ENCODE measurements at places on chromosomes 12 and 14.

- DNase-seq, result peak; percentile 66
Measured at GRCh38 chr14:22131749-22132476, 457.1 kb downstream of the DAD1 start.

DNA sequence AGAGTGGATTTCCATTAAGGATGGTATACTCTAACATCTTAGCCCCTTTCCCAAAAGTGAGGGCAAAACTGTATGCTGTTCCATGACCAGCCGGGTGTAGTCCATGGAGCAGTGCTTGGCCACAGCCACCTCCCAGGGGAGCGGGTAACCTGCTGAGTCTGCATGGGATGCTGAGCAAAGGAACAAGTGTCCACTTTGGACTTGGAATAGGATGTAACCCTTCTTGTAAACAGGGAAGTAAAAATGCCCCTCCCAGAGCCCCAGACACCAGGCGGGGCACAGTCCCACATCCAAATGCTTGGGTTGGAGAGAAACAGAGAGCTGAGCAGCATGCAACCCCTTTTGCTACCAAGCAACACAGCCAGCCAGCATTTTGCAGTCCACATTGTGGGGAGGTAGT is 65.6 kb downstream of the ACTN1 start:
- no peak for DNase-seq

DNA sequence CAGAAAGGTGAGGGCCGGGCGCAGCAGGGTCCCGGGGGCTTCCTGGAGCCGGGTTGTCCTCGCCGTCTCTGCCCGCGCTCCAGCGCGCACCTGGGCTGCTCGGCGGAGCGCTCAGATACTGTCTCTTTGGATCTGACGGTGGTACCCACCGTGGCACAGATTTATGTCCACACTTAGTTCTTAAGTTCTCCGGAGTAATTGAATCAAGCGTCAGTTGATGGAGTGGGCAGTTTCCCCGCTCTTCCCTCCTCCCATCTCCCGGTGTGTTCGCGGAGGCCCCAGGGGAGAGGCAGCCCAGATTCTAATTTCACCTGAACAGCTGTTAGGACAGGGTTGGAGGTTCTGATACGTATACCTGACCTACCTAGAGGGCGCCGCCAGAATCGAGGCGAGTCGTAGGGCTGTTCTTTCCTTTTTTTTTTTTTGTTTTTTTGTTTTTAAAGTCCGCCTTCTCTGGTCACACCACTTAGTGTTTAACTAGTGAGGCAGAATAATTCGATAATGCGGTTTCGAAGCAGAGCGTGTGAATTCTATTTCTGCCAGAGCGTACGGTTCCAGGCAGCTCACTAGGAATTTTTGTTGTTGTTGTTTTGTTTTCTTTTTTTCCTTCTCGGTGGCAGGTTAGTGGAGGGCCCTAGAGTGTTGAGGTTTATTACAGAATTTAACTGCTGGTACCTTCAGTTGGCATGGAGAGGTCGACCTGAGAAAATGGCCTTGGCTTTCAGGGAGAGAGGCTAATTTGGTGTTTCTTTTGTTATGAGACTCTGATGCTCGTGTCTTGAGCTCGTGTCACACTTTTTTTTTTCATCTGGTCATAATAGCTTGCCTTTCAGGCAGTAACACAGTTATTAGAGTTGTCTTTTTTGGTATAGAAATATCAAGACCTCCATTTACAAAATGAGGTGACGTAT is 22.3 kb upstream of the GNS start:
- no peak for DNase-seq

DNA sequence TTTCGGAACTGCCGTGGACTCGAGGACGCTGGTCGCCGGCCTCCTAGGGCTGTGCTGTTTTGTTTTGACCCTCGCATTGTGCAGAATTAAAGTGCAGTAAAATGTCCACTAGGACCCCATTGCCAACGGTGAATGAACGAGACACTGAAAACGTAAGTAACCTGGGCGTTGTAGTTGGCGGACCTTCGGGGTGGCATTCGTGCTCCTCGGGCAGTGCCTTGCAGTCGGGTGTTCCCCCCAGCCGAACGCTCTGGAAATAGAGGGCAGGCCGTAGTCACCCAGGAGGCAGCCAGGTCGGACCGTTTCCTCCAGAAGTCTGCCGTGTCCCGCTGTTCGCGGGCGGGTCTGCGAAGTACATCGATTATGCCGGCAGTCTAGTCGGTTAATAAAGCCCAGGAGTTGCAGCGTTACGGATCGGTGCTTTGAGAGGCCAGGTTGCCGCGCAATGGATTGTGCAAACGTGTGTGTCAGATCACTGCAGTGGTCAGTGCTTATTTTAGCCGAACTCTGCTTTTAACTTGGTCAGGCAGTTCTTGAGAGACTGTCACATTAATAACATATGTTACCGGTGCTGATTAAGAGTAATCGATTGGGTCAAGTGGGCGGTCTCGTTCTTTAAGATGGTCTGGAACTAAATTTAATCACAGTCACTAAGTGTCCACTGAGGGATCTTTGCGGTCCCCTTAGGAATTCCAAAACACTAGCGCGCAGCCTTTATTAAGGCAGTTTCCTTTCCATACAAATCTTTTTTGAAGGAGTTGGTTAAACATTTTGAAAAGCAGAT is 906 bp downstream of the MARK3 start:
- peak; percentile 43 for DNase-seq

- DNase-seq, result no peak
Measured at GRCh38 chr12:115213118-115213517, 529.1 kb upstream of the TBX3 start.

GRCh38 chr12:23204933-23205778 is 580.2 kb downstream of the ETNK1 start:
- peak; percentile 79 for DNase-seq

DNA sequence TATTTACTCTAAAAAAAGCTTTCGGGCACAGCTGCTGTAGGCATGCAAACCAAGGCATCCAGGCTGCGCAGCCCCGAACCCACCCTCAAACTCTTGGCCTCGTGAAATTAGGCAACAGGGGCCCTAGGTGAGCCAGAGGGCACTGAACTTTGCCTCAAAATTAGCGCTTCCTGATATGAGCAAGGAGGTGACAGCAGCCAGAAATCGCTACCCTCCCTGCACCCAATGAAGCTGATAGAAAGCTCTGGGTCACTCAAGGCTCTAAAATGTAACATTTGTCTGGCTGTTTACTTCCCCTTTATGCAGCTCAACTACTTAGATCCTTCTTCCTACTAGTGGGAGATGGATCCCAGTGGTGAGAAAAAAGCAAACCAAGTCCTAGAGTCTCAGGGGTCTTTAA is 61.8 kb downstream of the PITPNM2 start:
- peak; percentile 58 for DNase-seq

GRCh38 chr14:67456732-67457131 is 31.8 kb downstream of the TMEM229B start:
- DNase-seq, result no peak

DNA sequence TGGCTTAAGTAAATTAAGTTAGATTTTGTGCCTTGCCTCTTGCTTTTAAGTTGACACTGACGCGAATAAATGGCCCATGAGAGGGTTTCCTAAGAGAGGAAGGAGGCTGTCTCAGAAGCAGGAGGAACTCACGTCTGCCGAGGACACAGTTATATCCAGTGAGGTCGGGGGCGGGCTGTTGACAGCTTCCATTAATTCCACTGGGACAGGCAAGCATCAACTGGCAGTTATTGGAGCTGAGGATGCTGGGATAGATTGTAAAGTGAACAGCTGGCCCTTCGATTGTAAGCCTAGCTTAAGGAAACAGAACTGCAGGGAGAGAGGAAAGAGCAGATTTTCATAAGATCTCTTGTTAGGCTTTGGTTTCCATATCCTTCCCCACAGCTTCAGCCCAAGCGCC is 399.2 kb downstream of the IPO8 start:
- no peak for DNase-seq
